NCI-H1092 (cell line): ENCODE measurements at places on chromosomes 4 and X.

- DNase-seq, result no peak
These were observed 8.2 kb downstream of the ATP5ME start for GRCh38 chr4:665751-666435.

- no peak for DNase-seq
These were observed 51.4 kb downstream of the NPY5R start for GRCh38 chr4:163395055-163395454.

- no peak for DNase-seq
These were observed 449.1 kb downstream of the BCOR start for GRCh38 chrX:39648548-39649254.

GRCh38 chr4:20840648-20841190, 140.5 kb downstream of the PACRGL start:
- no peak for DNase-seq

- DNase-seq, result no peak
These were observed 5.6 kb upstream of the STPG2 start for GRCh38 chr4:98148856-98149255.

DNA sequence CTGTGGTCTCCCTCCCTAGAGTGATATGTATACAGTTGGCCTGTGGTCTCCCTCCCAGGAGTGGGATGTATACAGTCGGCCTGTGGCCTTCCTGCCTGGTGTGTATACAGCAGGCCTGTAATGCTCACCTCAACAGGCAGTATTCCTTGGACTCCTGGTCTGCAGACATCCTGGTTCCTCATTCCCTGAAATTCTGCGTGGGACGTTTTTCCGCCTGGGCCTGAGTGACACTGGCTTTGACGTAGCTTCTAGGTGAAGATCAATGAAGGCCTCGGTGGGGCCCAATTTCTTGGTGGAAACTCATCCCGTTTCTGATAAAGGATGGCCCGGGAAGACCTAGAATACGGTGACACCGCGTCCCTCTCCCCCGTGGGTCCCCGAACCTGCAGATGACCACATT, 98.7 kb upstream of the PPP2R3B start:
- no peak for DNase-seq

GRCh38 chr4:150250293-150250997, 172.2 kb downstream of the DCLK2 start:
- DNase-seq, result no peak

DNA sequence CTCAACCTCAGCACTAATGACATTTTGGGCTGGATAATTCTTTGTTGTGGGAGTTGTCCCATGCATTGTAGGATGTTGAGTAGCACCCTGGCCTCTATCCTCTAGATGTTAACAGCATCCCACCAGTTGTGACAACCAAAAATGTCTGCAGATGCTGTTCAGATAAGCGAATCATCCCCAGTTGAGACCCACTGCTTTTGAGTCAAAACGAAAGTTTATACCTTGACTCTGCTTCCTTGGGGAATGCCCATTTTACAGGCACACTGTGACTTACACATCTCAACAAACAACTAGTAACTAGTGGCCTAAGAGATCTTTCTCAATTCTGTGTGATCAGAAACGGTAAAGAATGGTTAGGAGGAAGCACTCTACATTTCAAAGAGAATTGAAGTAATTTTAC, 37.0 kb downstream of the SEPSECS start:
- no peak for DNase-seq

- no peak for DNase-seq
These were observed 580.6 kb downstream of the TRIML1 start for GRCh38 chr4:188719794-188720193.

- DNase-seq, result peak; percentile 18
These were observed 69.1 kb upstream of the UCP1 start for GRCh38 chr4:140637836-140638235.

- no peak for DNase-seq
These were observed 16.5 kb downstream of the TRAPPC2 start for GRCh38 chrX:13717700-13718472.

DNA sequence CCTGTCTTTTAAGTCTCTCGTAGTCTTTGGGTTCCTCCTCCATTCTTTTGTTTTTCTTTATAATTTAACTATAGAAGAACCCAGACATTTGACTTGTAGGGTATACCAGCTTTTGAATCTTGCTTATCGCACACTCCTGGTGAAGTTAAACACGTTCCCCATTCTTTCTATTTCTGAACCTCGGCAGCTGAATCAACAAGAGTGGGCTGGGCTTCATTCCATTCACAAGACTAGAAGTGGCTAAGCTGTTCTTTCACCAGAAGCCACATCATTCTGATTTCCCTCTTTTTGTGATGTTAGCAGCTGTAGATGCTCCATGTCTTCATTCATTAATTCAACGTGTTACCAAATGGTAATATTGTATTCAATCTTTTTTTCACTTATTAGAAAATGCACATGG, 167.9 kb downstream of the CORIN start:
- peak; percentile 27 for DNase-seq

GRCh38 chrX:20019672-20020365, 29.0 kb upstream of the BCLAF3 start:
- no peak for DNase-seq

DNA sequence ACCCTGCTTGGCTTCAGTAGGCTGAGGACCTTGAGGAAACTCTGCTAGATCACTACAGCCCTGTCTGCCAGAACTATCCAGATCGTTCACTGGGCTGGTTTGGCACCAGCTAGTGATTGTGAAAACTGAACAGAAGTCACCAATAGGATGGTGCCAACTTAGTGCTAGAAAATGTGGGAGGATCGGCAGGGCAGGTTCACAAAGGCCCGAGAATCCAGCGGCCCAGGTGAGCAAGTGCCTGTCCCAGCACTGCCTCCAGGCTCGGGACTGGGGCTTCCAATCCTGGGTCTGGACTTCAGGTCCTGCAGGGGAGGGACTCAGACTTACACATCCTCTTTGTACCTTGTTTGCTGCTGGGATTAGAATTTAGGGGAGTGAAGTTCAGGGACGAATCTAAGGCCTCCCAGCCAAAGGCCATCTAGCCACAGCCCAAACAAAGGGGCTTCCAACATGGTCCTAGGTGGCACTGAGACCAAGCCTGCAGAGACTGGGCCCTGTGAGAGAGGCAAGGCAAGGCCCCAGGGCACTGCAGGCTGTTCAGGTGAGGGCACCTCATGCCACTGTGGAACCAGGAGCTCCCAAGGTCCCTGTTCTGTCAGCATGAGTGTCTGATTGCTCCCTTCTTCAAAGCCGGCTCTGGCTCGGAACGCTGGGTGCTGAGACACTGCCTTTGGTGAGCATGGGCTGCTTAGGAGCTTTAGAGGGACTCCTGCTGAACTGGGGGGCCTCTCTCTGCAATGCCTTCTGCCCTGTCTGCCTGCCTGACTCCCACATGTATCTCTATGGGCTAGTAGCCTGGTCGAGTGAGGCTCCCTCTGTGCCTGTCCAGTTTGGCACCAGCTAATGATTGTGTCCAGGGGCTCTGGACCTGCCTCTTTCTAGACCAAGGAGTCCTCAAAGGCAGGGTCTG, 20.7 kb upstream of the ZNF185 start:
- no peak for DNase-seq

- no peak for DNase-seq
These were observed 48.4 kb upstream of the SLC7A3 start for GRCh38 chrX:70979136-70979762.

DNA sequence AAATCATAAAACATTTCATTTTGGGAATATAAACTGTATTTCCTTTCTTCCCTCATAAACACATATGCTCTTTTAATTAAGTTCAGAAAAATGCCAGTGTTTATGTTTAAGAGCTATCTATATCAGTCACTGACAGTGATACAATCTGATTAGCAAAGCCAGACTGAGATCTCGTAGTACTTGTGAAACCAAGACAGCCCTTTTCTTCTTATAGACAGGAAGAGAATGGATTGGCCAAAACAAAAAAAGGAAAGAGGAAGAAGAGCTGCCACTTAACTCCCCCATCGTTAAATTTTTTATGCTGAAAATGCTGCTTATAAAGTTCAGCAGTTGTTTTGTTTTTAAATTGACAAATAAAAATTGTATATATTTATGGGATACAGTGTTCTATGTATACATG, 87.4 kb downstream of the PLAC1 start:
- DNase-seq, result no peak

DNA sequence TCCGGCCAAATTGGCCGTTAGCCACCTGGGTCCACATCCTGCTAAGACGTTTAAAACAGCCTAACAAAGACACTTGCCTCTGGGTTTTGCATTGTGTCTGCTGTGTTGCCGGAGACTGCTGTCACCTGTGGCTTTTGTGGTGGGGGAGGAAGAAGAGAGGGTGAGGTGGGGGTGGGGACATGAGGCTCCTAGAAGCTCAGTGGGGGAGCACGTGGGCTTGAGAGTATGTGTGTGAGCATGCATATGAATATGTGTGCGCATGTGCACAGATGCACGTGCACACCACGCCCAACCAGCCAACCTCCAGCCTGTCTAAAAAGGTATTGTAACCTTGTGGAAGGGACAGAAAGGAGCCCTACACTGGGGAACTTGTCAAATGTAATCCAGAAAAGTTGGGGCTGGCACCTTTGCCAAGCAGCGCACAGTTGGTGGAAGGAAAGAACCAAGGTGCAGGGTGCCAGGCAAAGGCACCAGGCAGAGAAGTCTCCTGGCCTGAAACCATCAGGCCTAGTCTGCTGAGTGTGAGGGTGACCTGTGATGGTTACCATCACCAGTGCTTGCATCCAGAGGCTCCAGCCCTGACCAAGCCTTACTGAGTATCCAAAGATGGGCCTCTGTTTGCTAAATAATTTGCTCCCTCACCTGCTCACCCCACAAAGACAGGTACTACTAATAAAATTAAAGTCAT, 10.1 kb upstream of the SASH3 start:
- no peak for DNase-seq
